ENCODE measurements at places on chromosomes 2 and 18.

GRCh38 chr2:182404092-182404491, 22.7 kb downstream of the PDE1A start:
- no peak for DNase-seq

- no peak for DNase-seq
Measured at GRCh38 chr2:182866095-182866460, 359 bp downstream of the FRZB start.

- DNase-seq: no peak
Measured at GRCh38 chr2:15841776-15842560, 98.4 kb upstream of the MYCN start.

GRCh38 chr2:174762464-174762863, 1.8 kb downstream of the CHRNA1 start:
- no peak for DNase-seq

DNA sequence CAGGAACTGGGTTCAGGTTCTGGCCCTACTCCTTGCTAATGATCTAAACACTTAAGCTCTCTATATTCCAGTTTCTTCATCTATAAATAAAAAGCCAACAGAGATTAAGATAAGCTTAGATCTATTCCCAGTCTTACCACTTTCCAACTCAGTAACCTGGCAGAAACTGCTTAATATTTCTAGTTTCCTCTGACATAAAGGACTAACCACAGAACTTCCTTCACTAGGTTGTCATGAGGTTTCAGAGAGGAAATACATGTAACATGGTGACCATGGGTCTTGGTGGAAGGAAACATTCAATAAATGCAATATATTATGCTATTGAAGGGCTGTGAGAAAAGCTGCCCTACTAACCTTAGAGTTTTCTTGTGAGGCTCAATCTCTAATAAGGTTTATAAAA, 114.4 kb upstream of the PDE1A start:
- no peak for DNase-seq

DNA sequence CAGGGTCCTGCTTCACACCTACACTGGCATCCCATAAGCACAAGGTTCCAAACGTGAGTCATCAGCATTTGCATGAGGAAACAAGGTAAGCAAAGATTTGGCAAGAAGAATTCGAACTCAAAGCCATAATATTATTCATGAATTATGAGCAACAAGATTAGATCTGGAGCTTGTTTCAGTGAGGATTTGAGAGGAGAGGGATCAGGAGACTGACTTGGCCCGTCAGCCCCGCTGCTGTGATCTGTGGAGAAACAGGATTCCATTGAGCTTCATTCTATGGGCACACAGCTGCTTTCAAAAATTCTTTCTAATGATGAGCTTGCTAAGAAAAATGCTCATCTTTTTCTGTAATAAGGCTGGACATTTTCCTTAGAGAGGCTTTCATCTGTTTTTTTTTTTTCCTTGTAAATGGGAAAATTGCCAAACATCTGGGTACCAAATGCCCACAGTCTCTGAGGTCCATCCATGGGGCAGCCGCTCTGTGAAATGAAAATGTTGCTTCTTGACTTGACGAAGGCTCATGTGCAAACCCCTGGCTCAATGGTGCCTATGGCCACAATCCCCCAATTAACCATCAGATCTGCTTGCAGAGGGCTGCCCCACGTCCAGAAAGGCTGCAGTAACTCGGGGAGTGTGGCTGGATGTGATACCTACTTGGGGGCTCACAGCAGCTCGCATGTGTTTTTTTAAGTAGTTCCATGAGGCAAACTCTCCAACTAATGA, 179.3 kb downstream of the TMEM18 start:
- DNase-seq: no peak

GRCh38 chr2:148817210-148817708, 57.8 kb upstream of the KIF5C start:
- no peak for DNase-seq

- no peak for DNase-seq
Measured at GRCh38 chr2:108627911-108628567, 91.2 kb upstream of the RANBP2 start.

DNA sequence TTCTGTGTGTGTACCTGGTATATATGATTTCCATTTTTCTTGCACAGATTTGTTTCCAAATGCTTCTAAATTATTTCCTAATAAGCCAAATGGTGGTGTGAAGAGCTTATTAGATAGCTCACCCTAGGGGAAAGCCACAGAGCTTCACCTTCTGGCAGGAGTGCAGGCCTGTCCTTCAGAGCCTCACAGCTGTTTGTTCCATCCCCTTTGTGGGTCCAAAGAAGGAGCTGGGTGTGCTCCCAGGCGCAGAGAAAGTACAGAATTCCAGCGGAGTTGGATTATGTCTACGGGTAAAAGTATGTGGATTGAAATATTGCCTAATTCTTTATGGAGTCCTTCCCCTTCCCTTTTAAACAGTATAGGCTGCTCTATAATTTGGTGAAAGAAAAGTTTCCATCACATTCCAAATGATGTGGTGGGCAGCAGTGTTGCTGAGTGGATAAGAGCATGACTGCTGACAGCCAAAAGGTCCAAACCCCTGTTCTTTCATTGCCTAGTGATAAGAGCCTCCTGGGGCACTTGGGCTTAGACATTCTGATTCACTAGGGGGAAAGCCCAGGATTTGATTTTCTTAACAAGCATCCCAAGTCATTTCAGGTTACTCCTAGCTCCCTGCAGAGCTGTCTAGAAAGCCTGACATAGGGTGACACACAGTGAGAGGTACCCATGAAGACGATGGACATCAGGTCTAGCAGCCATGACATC, 86.6 kb downstream of the WDSUB1 start:
- no peak for DNase-seq

DNA sequence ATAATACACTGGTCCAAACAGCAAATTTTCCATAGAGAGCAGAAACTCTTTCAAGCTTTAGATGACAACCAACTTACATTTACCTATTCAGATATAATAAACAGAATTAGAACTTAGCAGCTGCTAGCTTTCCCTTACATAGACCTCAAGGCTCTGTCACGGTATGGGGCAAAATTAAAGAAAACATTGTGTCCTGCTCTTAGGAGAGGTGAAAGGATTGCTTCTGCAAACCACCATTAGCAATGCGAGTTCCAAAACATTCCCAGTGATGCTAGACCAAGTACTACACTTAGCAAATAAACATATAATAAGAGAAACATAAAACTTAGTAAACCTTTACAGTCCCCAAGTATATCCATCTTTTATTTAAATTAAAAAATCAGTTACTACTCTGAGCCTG, 183.3 kb downstream of the CAMKMT start:
- DNase-seq: no peak

DNA sequence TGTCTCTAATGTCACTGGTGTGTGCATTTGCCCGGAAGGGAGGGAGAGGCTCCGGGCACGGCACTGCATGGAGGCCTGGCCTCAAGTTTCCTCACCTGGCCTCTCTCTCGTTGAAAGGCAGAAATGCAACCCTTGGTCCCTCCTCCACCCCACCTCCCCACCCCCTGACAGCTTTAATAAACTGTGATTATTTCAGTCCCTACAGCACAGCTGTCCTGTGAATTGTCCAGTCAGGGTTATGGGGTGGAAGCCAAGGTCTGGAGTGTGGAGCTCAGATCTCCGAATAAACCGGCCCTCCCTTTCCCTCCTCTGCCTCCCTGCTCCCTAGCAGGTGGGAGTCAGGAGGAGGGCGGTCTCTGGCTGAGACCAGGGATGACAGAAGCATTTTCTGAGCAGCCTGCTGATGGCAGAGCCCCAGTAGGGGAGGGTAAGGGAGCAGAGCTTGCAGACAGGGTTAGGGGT, 199.2 kb upstream of the SMAD2 start:
- DNase-seq: no peak

- DNase-seq: no peak
Measured at GRCh38 chr2:163859951-163860350, 124.1 kb upstream of the FIGN start.

- DNase-seq: no peak
Measured at GRCh38 chr2:3430172-3430571, 50.7 kb downstream of the TRAPPC12 start.

DNA sequence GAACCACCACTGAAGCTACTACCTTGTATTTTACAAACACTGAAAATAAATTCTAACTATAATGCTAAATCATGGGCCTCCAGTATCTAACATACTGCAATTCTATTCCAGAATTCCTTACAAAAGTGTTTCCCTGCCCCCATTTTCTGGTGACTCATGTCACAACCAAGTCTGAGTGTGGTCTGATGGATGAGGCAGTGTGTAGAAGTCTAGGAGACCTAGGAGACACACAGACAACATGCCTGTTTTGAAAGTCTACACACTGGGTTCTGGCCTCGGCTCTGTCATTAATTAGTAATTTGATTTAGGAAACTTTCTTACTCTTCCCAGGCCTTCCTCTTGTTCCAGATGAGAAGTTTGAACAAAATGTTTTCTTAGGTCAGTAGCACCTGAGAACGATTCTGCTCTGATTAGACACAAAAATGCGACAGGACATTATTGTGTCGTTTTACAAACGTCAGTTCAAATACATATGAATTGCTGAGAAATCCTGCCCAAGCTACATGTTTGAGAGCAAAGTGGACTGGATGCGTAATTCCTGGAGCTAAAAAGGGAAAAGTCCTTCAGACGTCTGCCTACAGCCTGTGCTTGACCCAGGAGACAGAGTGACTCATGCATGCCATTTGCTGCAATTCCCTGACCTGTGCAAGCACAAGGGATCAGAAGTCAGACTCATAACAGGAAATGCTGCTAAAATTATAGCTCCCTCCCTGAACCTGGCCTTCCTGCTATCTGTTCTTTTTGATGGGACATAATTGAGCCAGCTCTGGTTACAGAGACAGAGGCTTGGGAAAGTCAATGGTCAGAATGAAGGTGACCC, 494.4 kb downstream of the SOX11 start:
- no peak for DNase-seq

DNA sequence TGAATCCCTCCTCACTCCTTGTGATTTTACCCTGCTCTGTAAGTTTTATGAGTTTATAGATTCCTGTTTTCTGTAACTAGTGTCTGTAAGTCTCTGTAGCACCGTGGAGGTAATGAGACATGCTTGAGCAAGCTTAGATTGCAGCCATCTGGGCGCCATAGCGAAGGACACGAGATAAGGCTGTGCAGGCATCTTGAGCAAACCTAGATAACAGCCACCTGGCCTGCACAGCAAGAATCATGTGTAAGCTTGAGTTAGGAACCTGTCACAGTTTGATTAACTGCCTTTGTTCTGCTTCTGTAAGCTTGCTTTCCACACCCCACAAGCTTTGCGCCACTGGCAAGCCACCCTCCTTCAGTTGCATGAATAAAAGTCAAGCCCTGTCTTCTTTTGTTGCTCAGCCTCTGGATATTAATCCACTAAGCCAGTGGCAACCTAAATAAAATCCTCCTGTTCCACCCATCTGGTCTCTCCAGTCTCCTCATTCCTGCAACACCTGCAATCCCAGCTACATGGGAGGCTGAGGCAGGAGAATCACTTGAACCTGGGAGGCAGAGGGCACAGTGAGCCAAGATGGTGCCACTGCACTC, 270.6 kb upstream of the RGPD4 start:
- no peak for DNase-seq

- no peak for DNase-seq
Measured at GRCh38 chr2:192236136-192236535, 41.4 kb upstream of the TMEFF2 start.

GRCh38 chr2:14684516-14684915, 52.0 kb downstream of the LRATD1 start:
- DNase-seq: no peak

DNA sequence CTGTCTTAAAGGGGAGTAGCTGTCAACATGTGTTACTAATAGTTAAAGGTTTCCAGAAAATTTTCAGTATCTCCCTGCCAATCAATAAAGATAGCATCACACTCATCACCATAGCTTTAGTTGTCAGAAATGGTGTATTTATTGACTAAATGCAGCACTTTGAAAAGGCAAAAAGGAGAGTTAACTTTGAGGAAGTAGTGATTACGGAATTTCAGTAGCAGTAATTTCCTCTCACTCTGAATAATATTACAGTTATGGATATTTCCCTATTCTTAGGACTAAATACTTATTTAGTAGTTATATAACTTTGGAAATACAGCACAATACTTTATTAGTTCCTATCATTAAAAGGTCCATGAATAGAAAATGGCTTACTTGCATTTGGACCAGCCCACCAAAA, 250.5 kb downstream of the CAMKMT start:
- DNase-seq: no peak

DNA sequence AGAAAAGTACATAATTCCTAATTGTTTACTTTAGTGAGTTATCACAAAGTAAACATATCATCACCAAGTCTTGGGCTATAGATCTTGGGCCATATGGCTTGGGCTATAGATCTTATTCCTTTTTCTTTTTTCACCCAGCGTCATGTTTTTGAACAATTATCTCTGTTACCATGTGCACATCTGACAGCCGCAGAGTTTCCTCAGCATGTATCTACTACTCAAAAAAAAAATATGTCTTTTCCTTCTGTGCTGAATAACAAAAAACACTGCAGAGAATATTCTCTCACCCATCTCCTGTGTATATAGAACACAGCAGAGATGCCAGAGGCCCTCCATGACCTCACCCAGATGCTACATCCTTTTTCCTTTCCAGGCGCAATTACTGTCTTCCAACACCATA, 76.2 kb upstream of the MYO3B start:
- no peak for DNase-seq

DNA sequence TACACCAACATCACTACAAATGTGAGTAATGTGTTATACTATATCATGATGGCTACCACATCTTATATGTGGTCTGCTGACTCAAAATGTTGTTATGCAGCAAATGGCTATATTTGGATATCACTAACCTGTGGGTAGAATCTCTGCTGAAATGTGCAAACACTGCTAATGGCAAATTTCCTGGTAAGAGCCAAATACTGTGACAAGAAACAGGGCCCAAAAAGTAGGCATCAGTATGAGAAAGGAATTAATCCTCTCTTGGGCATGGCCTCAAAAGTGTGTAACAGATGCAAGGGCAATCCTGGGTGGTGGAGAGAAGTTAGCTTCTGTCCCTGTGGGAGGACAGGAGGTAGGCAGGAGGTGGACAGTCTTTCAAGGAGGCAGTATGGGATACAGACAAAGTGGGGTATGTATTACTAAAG, 13.3 kb downstream of the ATF2 start:
- DNase-seq: no peak

DNA sequence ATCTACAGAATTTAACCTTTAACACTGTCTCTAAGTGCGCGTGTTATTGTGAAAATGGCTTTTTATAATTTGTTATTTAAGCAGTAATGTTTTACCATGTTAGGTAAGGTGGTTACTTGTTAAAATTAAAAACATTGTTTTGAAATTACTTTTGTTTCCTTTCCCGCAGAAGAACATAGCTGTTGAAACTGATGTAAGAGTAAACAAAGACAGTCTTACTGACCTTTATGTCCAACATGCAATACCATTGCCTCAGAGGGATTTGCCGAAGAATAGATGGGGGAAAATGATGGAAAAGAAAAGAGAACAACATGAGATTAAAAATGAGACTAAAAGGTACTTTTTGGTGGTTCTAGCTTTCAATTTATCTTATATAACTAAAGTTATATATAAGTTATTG, 2.1 kb downstream of the C2orf49 start:
- DNase-seq: no peak

GRCh38 chr18:25287106-25287505, 64.9 kb downstream of the ZNF521 start:
- DNase-seq: no peak

GRCh38 chr2:237361194-237362004, 52.6 kb downstream of the COL6A3 start:
- no peak for DNase-seq

Data from thoracic aorta (tissue), 2 donors.